ENCODE measurements at places on chromosomes 7 and 10. TPM values are rescaled to one million over a fixed set of nuclear protein-coding genes. Genes with fewer than 3 reads are reported as not detected.

The HOXA6 gene
- total RNA-seq, result 8.8 TPM

The SHH gene
- not detected for total RNA-seq

The STEAP1B gene
- total RNA-seq, result 22.8 TPM

The LRRD1 gene
- total RNA-seq, result 0.20 TPM

The NXPH1 gene
- not detected for total RNA-seq

The HOXA2 gene
- total RNA-seq, result 0.39 TPM

The CFAP43 gene
- total RNA-seq, result under 0.01 TPM

The PLEKHS1 gene
- not detected for total RNA-seq

The FLNC gene
- total RNA-seq, result 99.9 TPM

The CRYGN gene
- total RNA-seq, result under 0.01 TPM

The DENND11 gene
- 6.3 TPM for total RNA-seq

The OGDHL gene
- 0.59 TPM for total RNA-seq

The NRCAM gene
- total RNA-seq, result 0.78 TPM

The CDNF gene
- total RNA-seq, result 0.37 TPM

The TRA2A gene
- 34.6 TPM for total RNA-seq

The MNX1 gene
- not detected for total RNA-seq

The OR2A12 gene
- not detected for total RNA-seq

The CARD11 gene
- 0.20 TPM for total RNA-seq

The GSTO2 gene
- 0.98 TPM for total RNA-seq

The NODAL gene
- not detected for total RNA-seq

The FAM221A gene
- 0.78 TPM for total RNA-seq

The EVX1 gene
- not detected for total RNA-seq

The ZNF365 gene
- not detected for total RNA-seq

The CUZD1 gene
- total RNA-seq, result 0.59 TPM

The ANKRD2 gene
- total RNA-seq, result 2.9 TPM

The IFIT1B gene
- total RNA-seq, result not detected

The BHLHA15 gene
- 0.39 TPM for total RNA-seq

The MYO3A gene
- total RNA-seq, result not detected

The EIF5AL1 gene
- 0.98 TPM for total RNA-seq

The CALHM3 gene
- total RNA-seq, result 0.39 TPM

The CCDC136 gene
- 6.6 TPM for total RNA-seq

The FAM185A gene
- total RNA-seq, result 9.6 TPM

The ACSM6 gene
- total RNA-seq, result not detected

The KNDC1 gene
- total RNA-seq, result under 0.01 TPM

The CTAGE4 gene
- not detected for total RNA-seq

The OTUD1 gene
- 3.7 TPM for total RNA-seq

The ENTPD7 gene
- total RNA-seq, result 8.5 TPM

The PHYHIPL gene
- not detected for total RNA-seq

The TWIST1 gene
- 45.0 TPM for total RNA-seq

The PRSS1 gene
- not detected for total RNA-seq

The SAMD9 gene
- 18.4 TPM for total RNA-seq

The TLX1 gene
- total RNA-seq, result not detected

The CFAP69 gene
- 7.7 TPM for total RNA-seq

The VAX1 gene
- not detected for total RNA-seq

The RAPGEF5 gene
- 0.37 TPM for total RNA-seq

The FOXI2 gene
- not detected for total RNA-seq

The KIF11 gene
- total RNA-seq, result 21.7 TPM

The UNCX gene
- not detected for total RNA-seq

The OR13A1 gene
- total RNA-seq, result not detected

The ADAM12 gene
- total RNA-seq, result 142 TPM

The HIF1AN gene
- 7.3 TPM for total RNA-seq

The WEE2 gene
- total RNA-seq, result not detected

The DGKI gene
- 3.5 TPM for total RNA-seq

The INTS15 gene
- total RNA-seq, result 9.6 TPM

The GNGT1 gene
- not detected for total RNA-seq

The KIAA1549 gene
- 1.2 TPM for total RNA-seq

The GPR26 gene
- total RNA-seq, result not detected

The PIP gene
- not detected for total RNA-seq
